Fibroblast of lung (primary cell): ENCODE measurements at places on chromosomes 12 and 14. TPM values are rescaled to one million over a fixed set of nuclear protein-coding genes. Genes with fewer than 3 reads are reported as not detected.

SPATA7 gene
- 22.1 and 26.4 TPM in 2 replicates for total RNA-seq

ZDHHC22 gene
- not detected in 2 replicates for total RNA-seq

IFNG-AS1 gene
- total RNA-seq, result not detected in 2 replicates

GUCY2C gene
- not detected in 2 replicates for total RNA-seq

FGF6 gene
- not detected in 2 replicates for total RNA-seq

CCDC59 gene
- 57.8 and 70.4 TPM in 2 replicates for total RNA-seq
